ENCODE measurements at places on chromosomes 11 and 22.

DNA sequence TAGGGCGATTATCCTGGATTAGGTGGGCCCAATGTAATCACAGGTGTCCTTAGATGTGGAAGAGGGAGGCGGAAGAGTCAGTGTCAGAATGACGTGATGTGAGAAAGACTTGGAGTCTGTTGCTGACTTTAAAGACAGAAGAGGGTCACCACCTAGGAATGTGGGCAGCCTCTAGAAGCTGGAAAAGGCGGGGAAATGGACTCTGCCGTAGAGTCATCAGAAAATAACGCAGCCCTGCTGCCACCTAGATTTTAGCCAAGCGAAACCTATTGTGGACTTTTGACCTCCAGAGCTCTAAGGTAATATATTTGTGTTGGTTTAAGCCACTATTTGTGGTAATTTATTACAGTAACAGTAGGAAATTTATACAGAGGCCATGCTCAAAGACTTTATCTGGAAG is 4.8 kb downstream of the DDX10 start:
- no peak for DNase-seq

- no peak for DNase-seq
These were observed 11.2 kb upstream of the BID start for GRCh38 chr22:17785185-17786184.

- DNase-seq: no peak
These were observed 278.0 kb upstream of the ANO3 start for GRCh38 chr11:26053966-26054365.

DNA sequence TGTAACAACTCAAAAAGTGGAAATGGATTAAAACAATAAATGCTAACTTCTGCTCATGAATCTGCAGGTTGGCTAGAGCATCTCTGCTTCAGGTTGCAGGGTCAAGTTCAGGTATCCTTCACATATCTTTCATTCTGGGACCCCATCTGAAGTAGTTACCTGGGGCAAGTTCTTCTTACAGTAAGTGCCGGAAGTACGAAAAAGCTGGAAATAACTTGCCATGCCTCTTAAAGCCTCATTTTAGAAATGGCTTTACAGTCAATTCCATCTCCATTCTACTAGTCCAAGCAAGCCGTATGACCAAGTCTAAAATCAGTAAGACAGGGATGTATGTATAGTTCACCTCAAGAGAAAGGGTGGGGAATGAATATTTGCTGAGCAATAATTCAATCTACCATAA is 93.7 kb downstream of the FCHSD2 start:
- no peak for DNase-seq

GRCh38 chr22:35230839-35231584 is 26.3 kb upstream of the HMGXB4 start:
- no peak for DNase-seq

DNA sequence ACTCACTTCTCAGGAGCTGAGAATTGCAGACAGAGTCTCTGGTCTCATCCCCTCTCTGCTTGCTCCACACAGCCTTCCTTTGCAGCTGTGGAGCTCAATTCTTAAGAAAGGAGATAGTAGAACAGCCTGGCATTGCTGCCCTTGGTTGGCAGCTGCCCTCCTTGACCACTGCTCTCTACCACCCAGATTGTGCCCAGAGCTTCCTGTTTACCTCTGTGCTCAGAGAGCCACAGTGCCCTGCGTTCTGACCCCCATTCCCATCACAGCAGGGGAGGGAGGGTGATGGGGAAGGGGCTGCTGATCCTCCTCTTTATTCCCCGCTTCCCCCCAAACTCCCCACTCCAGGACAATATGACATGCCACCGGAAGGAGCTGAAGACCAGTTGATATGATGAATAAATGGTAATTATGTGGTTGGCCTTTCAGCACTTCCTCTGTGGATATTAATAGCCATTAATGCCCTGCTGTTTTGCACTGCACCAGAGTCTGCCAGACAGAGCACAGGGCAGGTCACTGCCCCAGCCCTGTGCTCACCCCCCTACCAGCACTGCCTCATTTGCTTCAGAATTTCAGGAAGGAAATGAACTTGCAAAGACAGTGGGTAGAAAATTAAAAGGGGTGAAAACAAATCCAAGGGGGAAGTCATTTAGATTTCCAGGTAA is 426.8 kb upstream of the CADM1 start:
- DNase-seq: no peak

DNA sequence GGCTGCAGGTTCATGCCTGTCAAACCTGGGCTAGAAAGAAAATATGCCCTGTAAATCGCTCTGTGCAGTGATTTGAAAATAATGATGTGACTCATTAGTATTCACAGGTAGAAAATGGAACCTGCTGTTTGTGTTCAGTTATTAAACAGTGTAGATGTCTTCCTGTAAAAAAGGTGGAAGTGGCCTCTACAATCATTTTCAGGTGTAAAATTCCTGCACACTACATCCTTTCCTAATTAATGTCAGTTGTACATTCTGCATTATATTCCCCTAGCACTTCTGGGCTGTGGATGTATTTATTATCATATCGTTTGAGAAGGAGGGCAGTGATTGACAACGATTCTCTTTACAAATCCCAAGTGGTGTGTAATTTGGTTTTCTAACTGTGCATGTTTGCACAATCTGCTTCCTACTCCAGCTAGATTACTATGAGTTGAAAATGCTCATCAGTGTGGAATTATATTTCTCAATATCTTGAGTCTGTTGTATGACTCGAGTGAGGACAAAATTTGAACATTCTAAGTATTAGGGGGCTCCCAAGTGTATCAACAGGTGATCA is 454.0 kb upstream of the DDI1 start:
- DNase-seq: no peak

GRCh38 chr11:28793282-28793738 is 685.1 kb downstream of the METTL15 start:
- no peak for DNase-seq

DNA sequence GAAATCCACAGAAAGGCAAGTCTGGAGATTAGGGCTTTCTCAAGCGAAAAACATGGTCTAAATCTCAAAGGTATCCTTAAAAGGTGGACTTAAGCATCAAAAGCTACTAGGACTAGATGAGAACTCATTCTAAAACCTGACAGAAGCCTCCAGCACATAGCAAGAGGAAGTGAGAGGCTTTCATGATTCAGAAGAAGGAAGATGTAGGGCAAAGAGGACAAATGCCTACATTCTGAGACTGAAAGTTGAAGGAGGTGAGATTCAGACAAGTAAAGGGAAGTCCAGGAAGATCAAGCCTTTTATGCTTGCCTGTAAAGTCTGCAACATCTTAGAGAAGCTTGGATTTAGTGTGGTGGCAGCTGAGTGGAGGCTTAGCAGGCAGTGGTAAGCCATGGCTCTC is 98.9 kb downstream of the PGR start:
- DNase-seq: no peak

DNA sequence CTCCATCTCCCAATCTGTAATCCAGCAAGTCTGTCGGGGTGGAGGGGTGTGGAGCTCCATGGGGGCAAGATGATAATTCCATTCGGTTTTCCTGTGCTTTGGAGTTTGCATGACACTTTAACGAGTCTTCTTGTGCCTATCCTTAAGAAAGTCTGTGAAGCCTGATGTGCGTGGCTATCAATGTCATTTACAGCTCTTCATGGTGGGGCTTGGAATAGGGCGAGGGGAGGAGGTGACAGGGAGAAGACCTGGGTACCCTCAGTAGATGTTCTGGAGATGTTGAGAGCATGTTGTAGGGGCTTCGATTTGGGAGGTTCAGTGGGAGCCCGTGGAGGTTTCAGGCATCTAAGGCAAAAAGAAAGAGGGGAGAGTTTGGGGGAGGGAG is 579 bp upstream of the PHLDB1 start:
- peak; percentile 56 for DNase-seq

DNA sequence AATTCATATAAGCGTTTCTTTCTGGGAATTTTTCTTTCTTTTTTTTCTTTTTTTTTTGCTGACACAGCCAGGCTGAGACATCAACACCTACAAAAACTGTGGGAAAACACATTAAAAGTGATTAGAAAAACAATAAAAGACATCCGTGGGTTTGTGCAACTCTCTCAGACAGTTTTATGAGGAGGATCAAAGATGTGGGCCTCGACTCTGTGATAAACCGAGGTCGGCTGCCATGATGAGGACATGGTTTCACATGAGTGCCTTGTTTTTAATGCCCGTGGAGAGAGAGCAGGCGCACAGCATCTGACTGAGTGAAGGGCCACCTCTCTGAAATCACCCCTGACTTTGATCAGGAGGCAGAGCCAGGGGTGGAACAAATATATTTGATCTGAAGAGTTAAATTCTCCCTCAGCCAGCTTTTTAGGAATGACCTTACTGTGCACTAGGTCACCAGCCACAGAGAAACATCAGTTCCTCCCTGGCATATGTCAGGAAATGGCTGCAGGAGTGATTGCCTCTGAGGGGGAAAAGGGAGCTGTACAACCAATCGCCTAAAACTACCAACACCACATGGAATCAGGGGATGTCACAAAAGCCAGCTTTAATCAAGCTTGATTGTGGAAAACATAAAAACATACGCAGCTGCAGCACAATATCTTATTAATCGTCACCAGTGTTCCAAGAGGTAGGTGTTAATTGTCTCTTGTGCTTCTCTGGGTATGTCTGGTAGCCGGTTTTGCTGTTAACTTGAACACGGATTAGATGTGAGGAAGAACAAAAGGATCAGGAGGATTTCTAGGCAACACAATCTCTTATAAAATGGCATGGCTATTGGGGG is 164.7 kb downstream of the MAML2 start:
- DNase-seq: no peak

DNA sequence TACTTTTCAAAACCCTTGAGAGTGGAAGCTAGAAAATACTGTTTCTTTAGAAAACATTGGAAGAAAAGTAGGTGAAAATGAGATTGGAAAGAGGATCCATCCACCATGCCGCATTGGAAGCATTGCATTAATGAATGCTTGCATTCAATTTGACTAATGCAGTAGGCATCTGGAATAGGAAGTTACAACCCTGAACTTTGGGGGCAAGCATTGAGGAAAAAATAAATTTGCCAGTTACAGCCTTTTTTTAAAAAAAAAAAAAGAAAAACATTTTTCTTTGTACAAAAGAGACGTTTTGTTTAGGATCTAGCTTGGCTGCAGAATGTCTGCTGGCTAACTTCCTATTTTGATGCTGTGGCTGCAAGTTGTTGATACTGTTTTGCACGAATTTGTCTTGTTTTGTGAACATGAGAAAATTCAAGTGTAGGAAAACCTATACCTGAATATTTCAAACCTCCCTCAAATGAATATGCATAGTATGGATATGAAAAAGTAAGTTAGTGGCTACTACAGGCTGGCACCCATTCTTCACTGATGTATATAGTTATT is 28.1 kb downstream of the RTN3 start:
- no peak for DNase-seq

GRCh38 chr11:106969644-106970355 is 48.5 kb downstream of the GUCY1A2 start:
- no peak for DNase-seq

DNA sequence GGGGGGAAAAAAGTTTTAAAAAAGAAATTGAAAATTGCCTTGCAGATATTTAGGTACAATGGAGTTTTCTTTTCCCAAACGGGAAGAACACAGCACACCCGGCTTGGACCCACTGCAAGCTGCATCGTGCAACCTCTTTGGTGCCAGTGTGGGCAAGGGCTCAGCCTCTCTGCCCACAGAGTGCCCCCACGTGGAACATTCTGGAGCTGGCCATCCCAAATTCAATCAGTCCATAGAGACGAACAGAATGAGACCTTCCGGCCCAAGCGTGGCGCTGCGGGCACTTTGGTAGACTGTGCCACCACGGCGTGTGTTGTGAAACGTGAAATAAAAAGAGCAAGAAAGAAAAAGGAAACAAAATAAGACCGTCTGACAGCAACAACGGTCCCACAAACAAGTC is 964.9 kb downstream of the NTM start:
- no peak for DNase-seq

DNA sequence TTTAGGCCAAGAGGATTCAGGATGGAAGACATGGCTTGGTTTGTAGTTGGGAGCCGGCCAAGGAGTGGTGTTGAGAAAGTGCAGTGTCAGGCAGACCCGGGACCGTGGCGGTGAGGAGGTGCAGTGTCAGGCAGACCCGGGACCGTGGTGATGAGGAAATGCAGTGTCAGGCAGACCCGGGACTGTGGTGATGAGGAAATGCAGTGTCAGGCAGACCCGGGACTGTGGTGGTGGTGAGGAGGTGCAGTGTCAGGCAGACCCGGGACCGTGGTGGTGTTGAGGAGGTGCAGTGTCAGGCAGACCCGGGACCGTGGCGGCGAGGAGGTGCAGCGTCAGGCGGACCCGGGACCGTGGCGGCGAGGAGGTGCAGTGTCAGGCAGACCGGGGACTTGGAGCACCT is 59.7 kb downstream of the LRP5 start:
- DNase-seq: no peak

GRCh38 chr22:17436382-17436980 is 67.2 kb downstream of the CECR2 start:
- no peak for DNase-seq

DNA sequence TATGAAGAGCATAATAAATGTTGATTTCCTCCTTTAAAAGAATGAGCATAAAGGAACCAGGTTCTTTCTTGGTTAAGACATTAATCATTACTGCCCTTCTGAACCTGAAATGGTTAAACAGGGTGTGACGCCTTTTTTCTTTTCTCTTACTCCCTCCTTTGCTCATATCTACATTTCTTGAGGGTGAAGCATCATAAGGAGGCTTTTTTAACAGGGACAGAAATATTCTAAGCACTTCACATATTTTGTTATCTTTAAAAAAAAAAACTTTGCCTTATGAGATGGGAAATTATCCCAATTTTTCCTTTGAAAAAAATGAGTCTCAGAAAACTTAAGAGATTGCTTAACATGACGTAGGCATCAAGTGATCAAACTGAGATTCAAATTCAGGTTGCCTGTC is 1036.3 kb upstream of the TENM4 start:
- DNase-seq: no peak

- no peak for DNase-seq
These were observed 89.1 kb upstream of the TRIM48 start for GRCh38 chr11:55172734-55173415.

DNA sequence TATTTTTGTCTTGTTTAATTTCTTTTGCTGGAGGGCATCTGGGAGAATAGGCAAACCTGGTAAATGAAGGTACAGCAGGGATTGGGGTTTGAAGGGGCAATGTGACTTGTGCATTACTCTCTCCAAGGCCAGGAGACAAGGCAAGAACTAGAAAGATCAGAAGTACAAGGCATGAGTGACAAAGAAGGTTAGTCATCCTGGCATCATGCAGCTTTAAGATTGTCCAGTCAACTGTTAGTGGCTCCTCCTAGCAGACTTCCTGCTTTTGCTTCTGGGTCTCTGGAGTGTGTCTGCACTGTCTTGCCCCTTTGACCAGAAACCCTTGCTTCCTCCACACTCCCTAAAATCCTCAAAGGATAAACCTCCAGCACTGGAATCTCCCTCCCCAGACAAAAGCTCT is 27.2 kb upstream of the GLYATL1 start:
- DNase-seq: no peak

GRCh38 chr11:72209101-72209500 is 7.5 kb upstream of the FOLR2 start:
- DNase-seq: no peak

- DNase-seq: no peak
These were observed 190.9 kb upstream of the BLID start for GRCh38 chr11:122306831-122307391.

GRCh38 chr11:10211470-10211869 is 82.5 kb downstream of the SBF2 start:
- DNase-seq: no peak

- DNase-seq: peak; percentile 48
These were observed 34.4 kb upstream of the LRRC10B start for GRCh38 chr11:61474013-61474643.

GRCh38 chr11:22340701-22341587 is 2.8 kb downstream of the SLC17A6 start:
- peak; percentile 12 for DNase-seq

All from muscle of back (tissue), 13 donors.